ENCODE measurements at places on chromosomes 13 and 19.

GRCh38 chr19:35986664-35987570 is 8.1 kb upstream of the SDHAF1 start:
- no peak for DNase-seq

- peak; percentile 54 for DNase-seq
Measured at GRCh38 chr19:19860756-19861390, 4.8 kb upstream of the ZNF253 start.

DNA sequence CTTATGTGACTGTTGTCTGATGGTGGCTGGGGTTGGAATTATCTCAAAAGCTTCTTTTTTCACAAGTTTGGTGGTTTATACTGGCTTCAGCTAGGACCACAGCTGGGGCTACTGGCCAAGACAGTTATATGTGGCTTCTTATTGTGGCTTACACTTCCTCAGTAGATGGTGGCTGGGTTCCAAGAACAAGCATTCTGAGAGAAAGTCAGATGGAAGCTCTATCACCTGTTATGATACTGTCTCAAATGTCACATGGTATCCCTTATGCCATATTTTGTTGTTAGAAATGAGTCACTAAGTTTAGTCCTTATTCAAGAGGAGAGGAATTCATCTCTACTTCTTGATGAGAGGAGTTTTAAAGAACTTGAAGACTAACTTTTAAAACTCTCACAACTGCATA is 41.6 kb downstream of the NDFIP2 start:
- DNase-seq, result no peak

- no peak for DNase-seq
Measured at GRCh38 chr13:44403461-44404056, 29.9 kb downstream of the SERP2 start.

GRCh38 chr13:46126056-46126455 is 21.2 kb upstream of the CPB2 start:
- no peak for DNase-seq

- no peak for DNase-seq
Measured at GRCh38 chr19:12774588-12775555, at the start of gene HOOK2. Gene HOOK2 (minus strand): TSS chr19:12775552. CDS start chr19:12775449, 103 bp downstream.

- DNase-seq, result peak; percentile 98
Measured at GRCh38 chr19:51473009-51473707, 5.2 kb upstream of the CEACAM18 start.

DNA sequence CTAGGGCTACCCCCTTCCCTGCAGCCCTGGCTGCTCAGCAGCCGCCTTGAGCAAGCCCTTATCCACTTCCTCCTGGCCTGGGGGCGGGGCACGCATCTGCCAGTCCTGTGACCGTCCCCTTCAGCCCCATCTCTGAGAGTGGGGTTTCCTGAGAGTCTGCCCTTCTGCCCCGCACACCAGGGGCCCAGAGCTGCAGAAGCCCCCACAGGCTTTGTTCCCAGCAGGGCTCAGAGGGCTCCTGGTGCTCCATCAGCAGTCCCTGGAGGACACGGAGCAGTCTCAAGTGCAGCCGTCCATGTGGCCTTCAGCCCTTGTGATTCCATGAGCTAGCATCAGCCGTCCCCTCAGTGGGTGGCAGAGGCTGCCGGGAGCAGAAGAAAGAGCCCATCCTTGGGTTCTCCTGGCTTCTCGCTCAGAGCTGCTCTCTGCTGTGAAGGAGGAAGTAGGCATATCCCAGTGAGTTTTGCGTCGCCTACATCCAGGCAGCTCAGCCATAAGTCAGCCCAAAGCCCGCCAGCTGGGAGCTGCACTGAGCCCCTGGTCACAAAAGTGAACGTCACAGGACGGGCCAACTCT is 16.3 kb downstream of the MYO9B start:
- DNase-seq, result no peak
